ENCODE measurements at places on chromosomes 3 and 15. TPM values are rescaled to one million over a fixed set of nuclear protein-coding genes. Genes with fewer than 3 reads are reported as not detected.
A peak's percentile ranks its signal among the peaks of the same experiment; 100 is the strongest.

GRCh38 chr15:101445562-101446517 is 43.7 kb downstream of the PCSK6 start:
- peaks cover 6% of the 10 kb centered on the region for H3K4me1 ChIP-seq
- no peaks in the 10 kb centered on the region for H3K36me3 ChIP-seq
- no peak for DNase-seq
- no peak overlapping the region for H3K27ac ChIP-seq
- H3K27me3 ChIP-seq: no peaks in the 10 kb centered on the region

- H3K27me3 ChIP-seq: peaks cover 4% of the 10 kb centered on the region
- H3K27ac ChIP-seq: no peak overlapping the region
- no peak overlapping the region for H3K4me3 ChIP-seq
- H3K36me3 ChIP-seq: peaks cover 3% of the 10 kb centered on the region
- peaks cover 47% of the 10 kb centered on the region for H3K4me1 ChIP-seq
Measured at GRCh38 chr15:74199297-74199652, 3.3 kb downstream of the STRA6 start.

Gene SCG5
- total RNA-seq: 14.2 TPM

DNA sequence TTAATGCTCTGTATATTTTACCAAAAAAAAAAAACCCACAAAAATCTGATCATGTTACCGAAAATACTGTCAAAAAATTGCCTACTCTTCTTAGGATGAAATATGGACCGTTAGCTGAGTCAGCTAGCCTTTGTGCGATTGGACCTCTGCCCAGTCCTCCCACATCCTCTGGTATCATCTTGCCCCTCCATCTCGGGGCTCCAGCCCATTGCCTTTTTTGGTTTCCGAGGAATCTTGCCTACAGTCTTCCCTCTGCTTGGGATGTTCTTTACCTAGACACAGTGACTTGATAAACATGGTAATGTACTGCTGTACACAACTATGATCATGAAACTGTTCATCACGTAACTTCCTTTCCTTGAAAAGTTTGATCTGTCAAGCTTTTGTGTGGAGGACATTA is 371.4 kb downstream of the SV2B start:
- H3K4me1 ChIP-seq: no peaks in the 10 kb centered on the region
- DNase-seq: no peak
- H3K4me3 ChIP-seq: no peak overlapping the region
- no peaks in the 10 kb centered on the region for H3K36me3 ChIP-seq
- H3K27me3 ChIP-seq: no peaks in the 10 kb centered on the region

Gene LRTM1
- total RNA-seq: not detected

DNA sequence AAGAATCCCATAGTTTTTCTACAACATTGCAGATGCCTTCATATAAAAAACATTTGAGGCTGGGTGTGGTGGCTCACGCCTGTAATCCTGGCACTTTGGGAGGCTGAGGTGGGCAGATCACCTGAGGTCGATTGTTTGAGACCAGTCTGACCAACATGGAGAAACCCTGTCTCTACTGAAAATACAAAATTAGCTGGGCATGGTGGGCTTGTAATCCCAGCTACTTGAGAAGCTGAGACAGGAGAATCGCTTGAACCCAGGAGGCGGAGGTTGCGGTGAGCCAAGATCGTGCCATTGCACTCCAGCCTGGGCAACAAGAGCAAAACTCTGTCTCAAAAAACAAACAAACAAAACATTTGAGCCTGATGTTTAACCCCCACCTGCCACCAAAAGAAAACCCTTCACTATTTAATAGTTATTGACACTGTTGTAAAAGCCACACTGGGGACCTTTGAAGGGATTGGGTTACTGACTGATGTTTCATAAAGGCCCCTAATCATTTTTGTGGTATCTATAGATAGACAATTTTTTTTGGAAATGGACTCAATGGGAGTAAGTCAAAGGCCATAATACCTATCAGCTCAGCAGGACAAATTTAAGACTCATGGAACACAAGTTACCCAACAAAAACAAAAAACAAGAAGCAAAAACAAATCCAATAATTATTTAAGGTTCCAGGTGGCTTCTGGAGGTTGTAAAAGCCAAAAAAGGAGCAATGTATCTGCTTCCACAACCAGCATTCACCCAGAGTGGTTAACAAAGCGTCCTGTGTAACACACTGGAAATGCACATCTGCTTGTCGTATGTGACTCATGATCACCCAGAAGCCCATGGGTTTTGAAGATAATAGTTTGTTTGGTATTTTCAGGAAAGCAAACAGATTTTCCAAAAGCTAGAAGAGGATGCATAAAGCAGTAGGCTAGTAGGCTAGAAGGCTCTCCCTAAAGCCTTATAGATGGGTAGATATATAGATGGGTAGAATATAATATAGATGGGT is 41.2 kb downstream of the CDCP1 start:
- no peaks in the 10 kb centered on the region for H3K27me3 ChIP-seq
- H3K27ac ChIP-seq: no peak overlapping the region
- no peaks in the 10 kb centered on the region for H3K4me1 ChIP-seq
- no peak overlapping the region for H3K4me3 ChIP-seq
- peaks cover 27% of the 10 kb centered on the region for H3K36me3 ChIP-seq

DNA sequence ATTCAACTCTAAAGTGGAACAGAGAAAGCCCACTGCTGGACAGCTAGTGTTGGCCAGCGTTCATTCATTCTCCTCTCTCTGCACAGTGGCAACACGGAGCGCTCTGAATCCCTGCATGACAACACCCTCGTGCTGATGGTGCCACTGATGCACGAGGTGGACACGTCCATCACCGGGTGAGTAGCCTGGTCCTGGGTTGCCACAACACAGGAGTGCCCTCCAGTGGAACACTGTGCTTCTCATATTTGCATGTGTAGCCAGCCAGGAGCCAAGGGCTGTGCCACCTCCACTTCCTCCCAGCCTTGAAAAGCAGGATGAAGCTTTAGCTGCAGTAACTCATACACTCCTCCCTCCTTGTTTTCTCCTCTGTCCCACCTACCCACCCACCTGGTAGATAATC is 120.0 kb upstream of the CTDSPL start:
- no peaks in the 10 kb centered on the region for H3K27me3 ChIP-seq
- H3K27ac ChIP-seq: no peak overlapping the region
- H3K4me1 ChIP-seq: 0 out of 2 replicates have a peak, but pooled peaks cover 5% of the 10 kb centered on the region
- no peaks in the 10 kb centered on the region for H3K36me3 ChIP-seq

Gene CFAP20DC
- total RNA-seq: 6.1 TPM

DNA sequence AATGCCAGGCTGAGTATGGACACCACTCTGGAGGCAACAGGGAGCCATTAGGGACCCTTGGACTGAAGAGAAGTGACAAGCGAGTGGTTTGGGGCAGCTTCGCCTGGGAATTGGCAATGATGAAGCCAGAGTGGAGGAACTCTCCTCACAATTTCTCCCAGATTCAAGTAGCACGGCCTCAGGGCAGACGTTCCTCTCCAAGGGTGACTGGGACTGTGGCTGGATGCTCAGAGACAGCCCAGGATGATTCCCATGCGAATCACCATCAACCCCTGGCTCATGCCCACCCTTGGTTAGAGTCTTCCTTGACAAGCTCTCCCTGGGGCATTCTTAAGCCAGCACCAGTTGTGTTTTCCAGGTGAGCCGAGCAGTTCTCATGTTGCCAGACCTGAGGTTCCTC is 16.3 kb upstream of the DOCK3 start:
- H3K4me3 ChIP-seq: no peak overlapping the region
- H3K27me3 ChIP-seq: peaks cover 3% of the 10 kb centered on the region
- no peaks in the 10 kb centered on the region for H3K36me3 ChIP-seq
- no peak for DNase-seq
- H3K27ac ChIP-seq: no peak overlapping the region
- H3K4me1 ChIP-seq: no peaks in the 10 kb centered on the region

Gene CPEB1
- 2.5 TPM for total RNA-seq

DNA sequence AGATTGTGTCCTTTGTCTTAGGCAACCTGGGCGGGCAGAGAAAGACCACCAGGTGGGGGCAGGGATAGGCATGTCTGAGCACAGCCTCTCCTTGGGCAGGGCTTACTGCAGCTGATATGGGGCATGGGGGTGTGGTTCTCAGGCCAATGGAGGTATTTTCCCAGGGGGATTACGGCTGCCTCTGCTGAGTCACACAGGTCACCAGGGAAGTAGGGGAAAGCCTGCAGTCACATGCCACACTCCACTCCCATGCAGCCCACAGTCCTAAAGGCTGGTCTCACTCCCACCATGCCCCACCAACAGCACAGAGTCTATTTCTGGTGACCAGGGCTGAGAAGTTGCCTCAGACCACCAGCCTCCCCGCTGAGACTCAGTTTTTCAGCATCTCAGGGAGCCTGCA is 466.4 kb downstream of the DIPK2A start:
- no peak overlapping the region for H3K4me3 ChIP-seq
- DNase-seq: no peak
- no peaks in the 10 kb centered on the region for H3K36me3 ChIP-seq
- H3K4me1 ChIP-seq: no peaks in the 10 kb centered on the region

DNA sequence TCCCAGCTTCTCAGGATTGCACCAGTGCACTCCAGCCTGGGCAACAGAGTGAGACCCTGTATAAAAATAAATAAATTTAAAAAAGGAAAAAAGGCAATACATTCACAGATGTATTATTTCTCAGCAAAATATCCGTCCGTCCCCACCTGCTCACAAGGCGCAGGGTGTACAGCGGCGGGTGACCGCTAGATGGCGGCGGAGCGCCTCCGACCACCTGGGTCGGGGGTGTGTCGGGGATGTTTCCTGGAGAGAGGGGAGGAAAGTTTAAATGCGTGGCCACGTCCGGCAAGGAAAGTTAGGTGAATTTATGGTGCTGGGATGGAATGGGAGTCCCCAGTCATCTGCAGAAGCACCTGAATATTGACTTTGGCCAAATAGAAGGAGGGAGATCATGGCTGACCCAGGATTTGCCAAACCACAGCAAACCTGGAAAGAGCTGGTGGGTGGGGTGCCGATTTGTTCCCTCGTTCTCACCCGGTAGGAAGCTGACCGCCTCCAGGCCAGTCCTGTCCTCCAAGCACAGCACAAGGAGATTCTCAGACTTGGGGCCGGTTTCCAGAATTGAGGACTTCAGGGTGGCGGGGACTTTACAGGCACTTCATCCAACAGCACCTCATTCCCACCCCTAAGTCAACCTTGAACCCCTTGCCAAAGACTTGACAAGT is 88.3 kb downstream of the TMEM266 start:
- DNase-seq: peak; percentile 85
- H3K4me1 ChIP-seq: peaks cover 39% of the 10 kb centered on the region
- H3K27ac ChIP-seq: no peak overlapping the region
- H3K4me3 ChIP-seq: peak overlapping the region; percentile 38

- no peaks in the 10 kb centered on the region for H3K4me1 ChIP-seq
- DNase-seq: no peak
- no peak overlapping the region for H3K4me3 ChIP-seq
- no peak overlapping the region for H3K27ac ChIP-seq
Measured at GRCh38 chr15:79960502-79961212, 10.3 kb downstream of the BCL2A1 start.

- H3K36me3 ChIP-seq: peaks cover 2% of the 10 kb centered on the region
- H3K27me3 ChIP-seq: no peaks in the 10 kb centered on the region
- H3K4me1 ChIP-seq: peaks cover 10% of the 10 kb centered on the region
- H3K27ac ChIP-seq: no peak overlapping the region
- no peak overlapping the region for H3K4me3 ChIP-seq
- no peak for DNase-seq
Measured at GRCh38 chr15:67977414-67978089, 76.6 kb upstream of the PIAS1 start.

- H3K4me1 ChIP-seq: peaks cover 21% of the 10 kb centered on the region
- H3K36me3 ChIP-seq: no peaks in the 10 kb centered on the region
- H3K27me3 ChIP-seq: peaks cover 4% of the 10 kb centered on the region
- no peak overlapping the region for H3K27ac ChIP-seq
- DNase-seq: no peak
- no peak overlapping the region for H3K4me3 ChIP-seq
Measured at GRCh38 chr3:188949456-188949855, 222.3 kb upstream of the TPRG1 start.

- no peaks in the 10 kb centered on the region for H3K4me1 ChIP-seq
- no peak for DNase-seq
- no peaks in the 10 kb centered on the region for H3K27me3 ChIP-seq
- H3K36me3 ChIP-seq: peaks cover 26% of the 10 kb centered on the region
- no peak overlapping the region for H3K27ac ChIP-seq
Measured at GRCh38 chr15:49649987-49650386, 29.1 kb downstream of the DTWD1 start.

DNA sequence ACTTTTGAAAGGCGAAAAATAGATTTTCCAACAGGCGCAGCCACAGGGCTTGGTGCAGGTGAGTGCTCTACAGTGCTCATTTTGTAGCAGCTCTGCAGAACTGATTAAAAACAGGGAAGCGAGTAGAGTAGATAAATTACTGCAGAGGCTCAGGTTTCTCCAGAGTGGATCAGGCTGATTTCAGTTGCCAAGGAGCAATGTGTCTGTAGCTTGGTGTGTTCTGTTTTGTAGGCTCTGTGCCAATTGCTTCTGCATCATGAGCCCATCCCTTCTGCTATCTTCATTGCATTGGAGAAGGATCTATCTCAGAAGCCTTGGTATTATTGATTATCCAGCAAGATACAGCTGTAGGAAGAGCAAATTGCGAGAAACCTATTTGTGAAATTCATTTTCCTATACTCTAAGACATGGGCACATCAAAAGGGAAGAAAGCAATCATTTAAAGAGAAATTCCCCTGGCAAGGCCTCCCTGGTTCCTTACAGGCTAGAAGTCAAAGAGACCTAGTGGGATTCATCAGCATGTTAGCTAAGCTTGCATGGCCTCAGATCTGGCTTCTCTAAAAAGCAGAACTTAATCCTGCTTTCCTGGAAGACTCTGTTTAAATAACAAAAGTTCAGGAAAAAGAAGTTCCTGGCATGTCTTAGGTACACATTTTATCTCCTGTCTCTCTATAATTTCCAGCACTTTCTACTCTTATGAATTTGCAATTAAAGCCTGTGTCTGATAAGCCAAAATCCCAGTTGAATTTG is 432.4 kb upstream of the ATP10A start:
- DNase-seq: no peak
- H3K4me1 ChIP-seq: peaks cover 28% of the 10 kb centered on the region
- peaks cover 27% of the 10 kb centered on the region for H3K36me3 ChIP-seq
- no peak overlapping the region for H3K4me3 ChIP-seq
- peak overlapping the region; percentile 17 for H3K27ac ChIP-seq

- no peak overlapping the region for H3K4me3 ChIP-seq
- H3K27me3 ChIP-seq: no peaks in the 10 kb centered on the region
- no peak overlapping the region for H3K27ac ChIP-seq
- DNase-seq: no peak
- no peaks in the 10 kb centered on the region for H3K4me1 ChIP-seq
Measured at GRCh38 chr3:176615826-176616225, 581.5 kb downstream of the TBL1XR1 start.

- peaks cover 49% of the 10 kb centered on the region for H3K4me1 ChIP-seq
- H3K27ac ChIP-seq: no peak overlapping the region
- no peak overlapping the region for H3K4me3 ChIP-seq
- DNase-seq: no peak
Measured at GRCh38 chr15:101044625-101045235, 125.6 kb downstream of the LRRK1 start.

DNA sequence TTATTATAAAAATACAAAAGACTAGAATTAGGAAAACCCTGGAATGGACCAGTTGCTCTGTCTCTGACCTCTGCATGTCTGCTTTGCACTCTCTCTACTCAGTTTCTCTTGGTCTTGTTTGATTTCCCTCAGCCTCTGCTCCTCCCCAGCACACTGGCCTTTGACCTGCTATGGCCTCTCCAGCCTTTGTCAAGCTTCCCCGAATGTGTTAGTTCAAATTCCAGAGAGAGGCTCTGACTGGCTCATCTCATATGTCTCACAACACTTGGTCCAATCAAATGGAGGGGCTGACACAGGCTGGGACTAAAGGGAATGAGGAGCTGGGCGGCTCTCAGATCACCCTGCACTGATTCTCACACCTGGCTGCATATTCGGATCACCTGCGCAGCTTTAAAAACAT is 52.4 kb upstream of the CMTM8 start:
- H3K27ac ChIP-seq: peak overlapping the region; percentile 74
- no peaks in the 10 kb centered on the region for H3K27me3 ChIP-seq
- peaks cover 16% of the 10 kb centered on the region for H3K4me1 ChIP-seq
- DNase-seq: no peak
- no peaks in the 10 kb centered on the region for H3K36me3 ChIP-seq
- no peak overlapping the region for H3K4me3 ChIP-seq
